ENCODE measurements at places on chromosomes 1 and 21.
A peak's percentile ranks its signal among the peaks of the same experiment; 100 is the strongest.

DNA sequence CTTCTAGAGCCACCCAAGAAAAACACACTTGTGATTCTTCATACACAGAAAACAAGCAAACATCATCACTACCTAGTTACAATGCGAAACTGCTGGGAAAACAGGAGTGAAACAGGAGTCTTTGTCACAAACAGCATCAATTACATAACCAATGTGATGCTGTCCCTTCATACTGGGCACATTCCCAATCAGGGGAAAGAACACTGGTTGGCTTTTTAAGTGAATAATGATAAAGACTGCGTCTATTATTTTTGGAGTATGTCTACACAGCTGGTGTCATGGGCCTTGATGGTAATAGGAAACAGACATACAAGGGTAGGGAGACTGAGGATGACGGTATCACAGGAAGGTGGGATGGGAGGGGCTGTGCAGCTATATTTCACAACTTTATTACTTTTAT lies 43.3 kb downstream of the SIPA1L2 start:
- DNase-seq: no peak

- DNase-seq: no peak
Observed at GRCh38 chr1:2556678-2557481, 709 bp downstream of the TNFRSF14 start.

DNA sequence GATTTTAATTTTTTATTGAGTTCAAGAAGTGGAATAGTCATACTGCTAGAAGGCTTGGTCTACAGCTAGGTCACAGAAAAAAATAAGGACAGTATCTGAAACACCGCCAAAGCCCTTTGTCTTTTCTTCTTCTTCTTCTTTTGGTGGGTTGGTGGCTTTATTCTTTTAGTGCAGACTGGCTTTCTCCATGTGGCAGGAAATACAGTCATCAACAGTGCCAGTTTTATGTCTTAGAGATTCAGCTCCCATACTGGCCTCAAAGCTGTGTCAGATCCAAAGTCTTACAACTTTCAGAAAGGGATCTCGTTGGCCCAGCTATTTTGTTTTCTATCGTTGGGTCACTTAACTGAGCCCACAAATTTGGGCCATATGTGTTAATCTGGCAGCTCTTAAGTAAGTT lies 58.2 kb downstream of the FNBP1L start:
- no peak for DNase-seq

- DNase-seq: no peak
Observed at GRCh38 chr1:20290624-20291597, at the start of gene VWA5B1. VWA5B1 (plus strand) TSS chr1:20290875; CDS start chr1:20310602, 19,727 bp downstream.

GRCh38 chr1:18283601-18284385 lies 176.2 kb downstream of the IGSF21 start:
- DNase-seq: no peak

DNA sequence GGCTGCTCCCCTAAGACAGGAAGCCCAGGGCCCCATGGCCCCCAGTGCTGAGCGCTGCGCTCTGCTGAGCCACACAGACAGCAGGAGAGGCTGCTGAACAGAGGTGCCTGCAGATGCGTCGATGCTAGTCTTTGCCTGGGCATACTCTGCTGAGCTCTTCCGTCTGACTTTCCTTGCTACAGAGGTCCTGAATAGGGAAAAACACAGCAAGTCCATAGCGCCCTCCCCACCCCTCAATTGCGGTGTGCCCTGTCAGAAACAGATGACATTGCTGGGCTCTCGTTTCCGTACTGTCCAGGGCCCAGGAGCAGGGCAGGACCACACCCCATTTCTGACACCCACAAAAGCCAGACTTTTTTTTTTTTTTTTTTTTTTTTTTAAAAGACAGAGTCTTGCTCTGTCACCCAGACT lies 252.5 kb downstream of the SDCCAG8 start:
- peak; percentile 100 for DNase-seq

DNA sequence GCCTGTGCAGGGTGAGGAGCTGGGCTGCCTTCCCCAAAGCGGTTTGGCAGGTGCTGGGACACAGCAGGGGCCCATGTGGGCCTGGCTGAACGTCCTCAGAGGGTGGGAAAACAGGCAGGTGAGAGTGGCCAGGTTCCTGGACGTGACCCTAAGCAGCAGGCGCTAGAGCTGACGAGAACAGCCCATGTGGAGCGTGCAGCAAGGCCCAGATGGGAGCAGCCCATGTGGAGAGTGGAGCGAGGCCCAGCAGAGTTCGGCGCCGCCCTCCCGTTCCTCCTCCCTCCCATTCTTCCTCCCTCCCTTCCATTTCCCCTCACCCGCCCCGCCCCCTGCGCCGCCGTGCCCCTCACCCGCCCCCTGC lies 314.4 kb upstream of the VAMP3 start:
- no peak for DNase-seq

- DNase-seq: no peak
Observed at GRCh38 chr1:94049791-94050190, 71.2 kb downstream of the ABCA4 start.

GRCh38 chr21:42257091-42257765 lies 38.3 kb downstream of the ABCG1 start:
- no peak for DNase-seq

GRCh38 chr1:16383888-16384287 lies 16.8 kb downstream of the SZRD1 start:
- DNase-seq: no peak

- no peak for DNase-seq
Observed at GRCh38 chr1:116371752-116372151, 1.3 kb upstream of the ATP1A1 start.
